Kidney epithelial cell (primary cell): ENCODE measurements at places on chromosomes 5 and 9. TPM values are rescaled to one million over a fixed set of nuclear protein-coding genes. Genes with fewer than 3 reads are reported as not detected.
A peak's percentile ranks its signal among the peaks of the same experiment; 100 is the strongest.

GRCh38 chr9:97307091-97307490 is 368 bp upstream of the CCDC180 start:
- DNase-seq, result peak; percentile 57

GRCh38 chr9:137492464-137493363 is 33.6 kb upstream of the NSMF start:
- no peak for DNase-seq

GRCh38 chr5:97100476-97100875 is 41.9 kb downstream of the LIX1 start:
- DNase-seq, result no peak

DNA sequence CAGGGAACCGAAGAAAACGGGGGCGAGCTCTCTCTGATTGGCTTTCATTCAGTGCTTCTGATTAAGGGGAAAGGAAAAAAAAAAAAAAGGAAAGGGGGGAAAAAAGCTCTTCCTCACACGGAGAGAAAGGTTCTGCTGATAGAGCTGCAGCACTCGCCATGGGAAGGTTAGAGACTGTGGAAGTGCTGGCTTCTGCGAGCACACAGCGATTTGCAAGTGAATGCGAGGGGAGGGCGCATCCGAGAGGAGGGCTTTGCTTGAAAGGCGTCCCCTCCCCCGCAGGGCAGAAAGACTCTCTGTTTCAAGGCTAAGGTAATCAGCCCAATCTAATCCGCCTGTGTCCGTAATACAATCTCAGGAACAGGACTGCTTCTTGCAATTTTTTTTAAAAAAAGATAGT is at the start of gene CDH10:
Gene CDH10 (minus strand): TSS at position 218 of the 400 bp plus-strand sequence. CDS start 51,488 bp downstream, outside the sequence.
- no peak for DNase-seq

- no peak for DNase-seq
These were observed 31.7 kb upstream of the AFAP1L1 start for GRCh38 chr5:149239917-149240316.

DNA sequence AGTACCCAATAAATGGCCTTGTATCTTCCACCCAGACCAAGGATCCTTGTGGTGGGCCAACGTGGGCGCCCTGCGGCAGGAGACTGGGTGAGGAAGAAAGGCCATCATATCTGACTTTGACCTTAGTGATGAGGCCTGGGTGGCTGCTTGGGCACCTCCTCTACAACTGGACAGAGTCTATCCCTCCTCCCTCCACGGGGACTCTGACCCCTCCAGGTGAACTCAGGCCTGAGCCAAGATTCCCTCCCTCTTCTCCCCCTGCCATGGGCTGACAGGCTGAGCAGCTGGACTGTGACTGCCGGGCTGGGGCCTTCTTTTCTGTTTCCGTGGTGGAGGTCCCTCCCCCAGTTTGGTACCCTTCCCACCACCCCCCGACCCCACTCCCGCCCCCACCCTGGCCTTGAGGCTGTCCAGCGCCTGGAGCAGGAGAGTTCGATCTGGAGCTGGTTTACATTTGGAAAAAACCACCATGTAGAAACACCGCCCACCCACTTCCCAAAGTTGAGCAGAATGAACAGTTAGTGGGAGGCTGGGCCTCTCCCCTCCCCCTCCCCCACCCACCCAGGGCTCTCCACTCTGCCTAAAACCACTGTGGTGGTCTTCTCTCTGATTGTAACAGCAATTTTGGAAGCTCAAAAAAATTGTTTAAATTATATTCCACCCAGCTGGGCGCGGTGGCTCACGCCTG is 1.2 kb upstream of the PHYHD1 start:
- no peak for DNase-seq

- DNase-seq, result no peak
These were observed 182.9 kb upstream of the RIOK2 start for GRCh38 chr5:97365918-97366317.

- no peak for DNase-seq
These were observed 4.3 kb upstream of the AGPAT2 start for GRCh38 chr9:136691316-136692184.

- no peak for DNase-seq
These were observed 94.1 kb downstream of the PLCXD3 start for GRCh38 chr5:41416336-41416735.

DNA sequence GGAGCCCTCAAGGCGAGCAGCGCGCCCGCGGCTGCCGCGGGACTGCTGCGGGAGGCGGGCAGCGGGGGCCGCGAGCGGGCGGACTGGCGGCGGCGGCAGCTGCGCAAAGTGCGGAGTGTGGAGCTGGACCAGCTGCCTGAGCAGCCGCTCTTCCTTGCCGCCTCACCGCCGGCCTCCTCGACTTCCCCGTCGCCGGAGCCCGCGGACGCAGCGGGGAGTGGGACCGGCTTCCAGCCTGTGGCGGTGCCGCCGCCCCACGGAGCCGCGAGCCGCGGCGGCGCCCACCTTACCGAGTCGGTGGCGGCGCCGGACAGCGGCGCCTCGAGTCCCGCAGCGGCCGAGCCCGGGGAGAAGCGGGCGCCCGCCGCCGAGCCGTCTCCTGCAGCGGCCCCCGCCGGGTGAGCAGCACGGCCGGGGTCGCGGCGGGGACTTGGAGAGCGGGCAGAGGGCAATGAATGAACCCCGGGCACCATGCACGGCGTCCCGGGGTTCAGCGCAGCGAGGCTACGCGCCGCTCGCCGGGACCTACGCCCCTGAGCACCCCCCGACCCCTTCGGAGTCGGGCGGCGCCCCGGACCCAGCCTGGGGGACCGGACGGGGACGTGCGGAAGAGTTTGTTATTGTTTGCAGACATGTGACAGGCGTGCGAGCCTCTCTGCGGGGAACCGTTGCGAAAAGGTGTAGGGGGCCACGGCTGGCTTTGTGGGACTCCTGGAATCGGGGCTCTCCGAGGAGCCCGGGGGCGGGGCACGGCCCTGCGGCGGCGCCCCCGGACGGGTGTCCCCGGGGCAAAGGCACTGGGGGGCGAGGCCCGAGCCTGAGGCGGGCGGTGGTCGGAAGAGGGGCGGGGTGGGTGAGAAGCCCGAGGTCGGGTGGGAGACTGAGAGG is 553 bp downstream of the MAP3K1 start:
- DNase-seq, result no peak

- DNase-seq, result no peak
These were observed 236.2 kb downstream of the SYK start for GRCh38 chr9:91037511-91038482.

DNA sequence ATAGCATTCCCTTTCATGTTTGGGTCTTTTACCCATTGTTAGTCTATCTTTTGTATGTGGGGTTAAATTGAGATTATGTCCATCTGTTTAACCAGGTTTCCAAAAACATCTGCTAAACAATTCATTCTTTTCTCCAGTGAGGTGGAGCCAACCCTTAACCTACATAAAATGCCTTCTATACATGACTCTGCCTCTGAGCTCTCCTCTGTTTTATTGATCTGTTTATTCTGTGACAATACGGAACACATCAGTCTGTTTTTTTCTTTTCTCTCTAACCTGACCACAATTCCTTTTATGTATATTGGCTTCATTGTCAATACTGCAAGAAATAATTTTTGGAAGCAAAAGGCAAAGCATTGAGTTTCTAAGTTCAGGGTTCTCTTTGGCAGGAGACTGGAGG is 9.9 kb upstream of the ARL15 start:
- DNase-seq, result no peak

- no peak for DNase-seq
These were observed 52.2 kb downstream of the ROPN1L start for GRCh38 chr5:10493884-10494283.

DNA sequence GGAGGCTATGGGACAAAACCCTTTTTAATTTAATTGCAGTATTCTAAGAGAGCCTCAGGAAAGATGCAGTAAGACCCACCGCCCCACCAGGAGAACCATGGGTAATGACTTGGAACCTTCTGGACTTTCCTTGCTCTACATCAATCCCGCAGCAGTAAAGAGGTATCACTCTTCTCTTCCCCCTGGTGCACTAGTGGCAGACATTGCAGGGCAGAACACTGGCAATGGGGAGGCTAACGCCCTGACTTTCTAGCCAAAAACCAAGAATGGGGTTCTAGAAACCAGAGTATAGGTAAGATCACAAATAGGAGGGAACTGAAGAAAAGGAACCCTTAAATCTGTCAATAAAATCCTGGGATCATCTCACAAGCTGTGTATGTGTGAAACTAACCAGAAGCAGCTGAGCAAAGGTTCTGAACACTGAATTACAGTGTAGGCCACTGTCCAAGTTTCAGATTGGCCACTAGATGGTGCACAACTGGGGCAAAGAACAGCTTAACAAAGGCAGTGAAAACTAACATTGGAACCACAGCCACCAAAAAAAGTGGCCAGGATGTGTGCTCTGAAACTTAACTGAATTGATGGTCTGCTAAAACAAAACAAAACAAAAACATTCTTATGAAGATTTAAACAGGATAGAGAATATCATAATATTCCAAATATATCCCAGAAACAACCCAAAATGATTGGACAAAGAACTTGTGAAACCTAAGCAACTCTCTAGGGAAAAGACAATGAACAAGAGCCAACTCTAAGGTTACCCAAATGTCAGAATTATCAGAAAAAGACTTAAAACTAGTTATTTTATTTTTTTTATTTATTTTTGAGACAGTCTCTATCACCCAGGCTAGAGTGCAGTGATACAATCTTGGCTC is 6.6 kb upstream of the FAM151B start:
- DNase-seq, result no peak

DNA sequence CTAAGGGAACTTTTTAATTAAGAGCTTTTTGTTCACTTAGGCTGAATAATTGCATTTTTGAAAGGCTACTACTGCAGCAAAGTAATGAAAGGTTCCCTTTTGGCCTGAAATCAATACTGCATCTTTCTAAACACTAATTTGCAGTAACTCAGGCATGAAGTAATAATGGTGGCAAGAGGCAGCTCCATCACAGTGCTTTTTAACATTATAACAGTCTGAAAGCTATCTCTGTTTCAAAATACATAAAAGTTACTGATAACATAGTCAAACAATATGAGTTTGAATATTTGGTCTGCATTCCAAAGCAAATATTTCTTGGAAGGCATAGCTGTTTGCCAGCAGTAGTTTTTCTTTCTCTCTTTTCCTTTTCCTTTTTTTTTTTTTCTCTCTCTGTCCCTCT is 113.4 kb downstream of the FBN2 start:
- DNase-seq, result no peak

GRCh38 chr9:136533775-136534157 is 12.1 kb downstream of the NOTCH1 start:
- no peak for DNase-seq

DNA sequence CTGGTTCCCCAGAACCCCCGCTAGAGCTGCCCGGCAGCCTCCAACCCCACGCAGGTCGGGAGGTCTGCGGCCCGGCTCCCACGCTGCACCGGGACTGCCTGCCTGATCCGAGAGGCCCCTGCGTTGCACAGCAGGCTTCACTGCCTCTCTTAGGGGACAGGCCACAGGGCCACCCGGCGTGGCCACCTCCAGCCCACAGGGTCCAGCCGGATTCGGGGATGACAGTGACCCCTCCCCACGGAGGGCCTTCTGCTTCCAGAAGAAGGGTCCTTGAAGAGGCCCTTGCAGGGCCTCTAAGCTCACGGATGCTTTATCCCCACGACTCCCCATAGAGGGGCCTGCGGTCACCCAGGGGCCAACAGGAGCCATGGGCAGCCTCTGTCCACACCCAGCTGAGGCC is 66.1 kb upstream of the PPP1R26 start:
- no peak for DNase-seq

DNA sequence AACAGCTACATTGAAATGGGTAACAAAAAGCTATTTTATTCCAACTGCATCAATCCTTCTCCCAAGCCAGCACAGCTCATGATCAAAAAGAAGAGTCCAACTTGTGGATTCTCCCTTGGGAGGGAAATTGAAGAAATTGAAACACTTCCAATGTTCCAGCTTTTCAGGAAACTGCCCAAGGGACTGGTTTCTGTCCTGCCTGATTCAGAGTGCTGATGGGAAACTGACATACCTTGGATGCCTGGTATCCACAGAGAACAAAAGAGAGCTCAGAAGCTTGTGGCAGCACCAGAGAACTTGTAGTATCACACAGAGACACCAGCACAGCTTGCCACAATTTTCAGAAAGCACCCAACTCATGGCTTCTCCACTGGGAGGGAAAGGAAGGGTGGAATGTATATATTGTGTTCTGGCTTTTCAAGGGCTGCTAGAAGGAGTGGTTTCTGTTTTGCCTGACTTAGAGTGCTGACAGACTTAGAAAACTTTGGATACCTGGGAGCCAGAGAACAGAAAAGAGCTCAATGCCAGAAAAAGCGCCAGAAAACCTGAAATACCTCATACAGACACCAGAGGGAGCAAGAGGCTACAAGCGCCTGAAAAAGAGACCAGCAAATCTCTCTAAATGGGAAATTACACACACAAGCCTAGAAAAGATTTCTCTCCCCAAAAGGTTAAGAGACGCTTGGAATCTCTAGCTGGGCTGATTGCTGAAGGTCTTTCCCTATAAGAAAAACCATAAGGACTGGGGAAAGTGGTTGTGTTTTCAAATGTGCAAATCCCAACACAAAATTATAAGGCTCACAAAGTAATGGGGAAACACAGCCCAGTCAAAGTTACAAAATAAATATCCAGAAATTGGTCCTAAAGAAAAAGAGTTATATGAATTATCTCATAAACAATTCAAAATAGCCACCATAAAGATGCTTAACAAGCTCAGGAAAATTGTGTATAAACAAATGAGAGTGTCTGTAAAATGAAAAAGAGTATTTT is 178.8 kb downstream of the SPOCK1 start:
- DNase-seq, result no peak

- no peak for DNase-seq
These were observed 250.6 kb downstream of the SPOCK1 start for GRCh38 chr5:137248527-137248926.

DNA sequence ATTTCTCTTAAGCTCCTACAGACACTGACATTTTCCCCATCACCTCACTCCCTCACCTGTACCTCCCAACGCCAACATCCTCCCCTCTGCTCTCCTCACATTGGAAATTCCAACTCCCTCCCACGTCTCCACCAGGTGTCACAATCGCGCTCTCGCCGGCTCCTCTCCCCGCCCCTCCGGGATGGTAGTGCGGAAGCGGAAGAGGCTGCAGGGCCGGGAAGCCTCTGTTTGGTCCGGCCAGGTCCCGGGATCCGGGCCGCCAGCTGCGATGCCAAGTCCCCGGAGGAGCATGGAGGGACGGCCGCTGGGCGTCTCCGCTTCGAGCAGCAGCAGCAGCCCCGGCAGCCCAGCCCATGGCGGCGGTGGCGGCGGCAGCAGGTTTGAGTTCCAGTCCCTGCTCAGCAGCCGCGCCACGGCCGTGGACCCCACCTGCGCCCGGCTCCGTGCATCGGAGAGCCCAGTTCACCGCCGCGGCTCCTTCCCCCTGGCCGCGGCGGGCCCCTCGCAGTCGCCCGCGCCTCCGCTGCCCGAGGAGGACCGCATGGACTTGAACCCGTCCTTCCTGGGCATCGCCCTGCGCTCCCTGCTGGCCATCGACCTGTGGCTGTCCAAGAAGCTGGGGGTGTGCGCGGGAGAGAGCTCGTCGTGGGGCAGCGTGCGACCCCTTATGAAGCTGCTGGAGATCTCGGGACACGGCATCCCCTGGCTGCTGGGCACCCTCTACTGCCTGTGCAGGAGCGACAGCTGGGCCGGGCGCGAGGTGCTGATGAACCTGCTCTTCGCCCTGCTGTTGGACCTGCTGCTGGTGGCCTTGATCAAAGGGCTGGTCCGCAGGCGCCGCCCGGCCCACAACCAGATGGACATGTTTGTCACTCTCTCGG is at the start of gene PLPP6:
Gene PLPP6 (plus strand): TSS at position 187 of the 881 bp plus-strand sequence. CDS start 82 bp downstream, at position 269.
- DNase-seq, result peak; percentile 49

The LRRC19 gene
- total RNA-seq, result under 0.01 TPM in 1 of 2 replicates, not detected in the other

The ARL14EPL gene
- not detected in 2 replicates for total RNA-seq

The CARD6 gene
- total RNA-seq, result 1.9 and 3.3 TPM in 2 replicates

The GAS1 gene
- 6.1 and 8.3 TPM in 2 replicates for total RNA-seq

The PCDHB13 gene
- 1.9 and 3.1 TPM in 2 replicates for total RNA-seq

The DIPK1B gene
- total RNA-seq, result 17.1 and 27.0 TPM in 2 replicates

The IL5 gene
- total RNA-seq, result not detected in 2 replicates

The TMEM215 gene
- total RNA-seq, result not detected in 2 replicates
